ENCODE measurements at places on chromosomes 16 and 17. TPM values are rescaled to one million over a fixed set of nuclear protein-coding genes. Genes with fewer than 3 reads are reported as not detected.

The KRT16 gene
- total RNA-seq = 0.30 TPM

The SALL1 gene
- not detected for total RNA-seq

The TRPV3 gene
- not detected for total RNA-seq

The GLP2R gene
- not detected for total RNA-seq

The IRF8 gene
- total RNA-seq = not detected

Measured in epithelial cell of umbilical artery (primary cell).